A549 treated with ZK216348 at 1 μM for 4 hours (cell line): ENCODE measurements at places on chromosomes 5 and 9. TPM values are rescaled to one million over a fixed set of nuclear protein-coding genes. Genes with fewer than 3 reads are reported as not detected.

GEMIN5 gene
- 21.6 to 25.0 TPM (median 22.4 TPM) in 5 replicates for total RNA-seq

CYSRT1 gene
- total RNA-seq, result 2.8 to 5.4 TPM (median 4.2 TPM) in 5 replicates

SLC28A3 gene
- 0.04 TPM in 1 of 5 replicates, not detected in the others for total RNA-seq

SLC25A2 gene
- not detected in 5 replicates for total RNA-seq

FOXD4L5 gene
- 0.06 to 0.11 TPM (median 0.11 TPM) in 3 of 5 replicates, not detected in the others for total RNA-seq

FGF1 gene
- 0.15 to 1.8 TPM (median 0.29 TPM) in 5 replicates for total RNA-seq

GABRA1 gene
- not detected in 5 replicates for total RNA-seq
